ENCODE measurements at places on chromosomes 16 and 17.

DNA sequence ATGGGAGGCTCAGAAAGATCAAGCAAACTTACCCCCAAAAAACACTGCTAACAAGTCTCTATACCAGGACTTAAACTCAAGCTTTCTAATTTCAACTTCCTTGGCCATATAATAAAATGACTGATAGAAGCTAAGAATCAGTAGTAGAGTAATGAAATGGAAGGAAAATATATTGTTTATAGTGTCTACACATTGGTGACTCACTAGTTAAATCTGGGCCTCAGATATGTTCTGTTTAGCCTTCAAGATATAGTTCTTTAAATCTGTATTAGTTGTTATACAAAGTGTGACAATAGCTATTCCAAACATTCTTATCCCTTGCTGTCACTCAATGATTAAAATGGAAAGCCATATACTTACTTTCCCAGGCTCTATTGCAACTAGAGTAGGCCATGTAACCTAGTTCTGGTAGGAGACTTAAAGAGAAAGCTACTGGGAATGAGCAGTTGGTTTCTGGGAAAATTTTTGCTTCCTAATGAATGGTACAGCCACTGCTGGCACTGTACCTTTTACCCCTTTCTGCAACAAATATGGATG is 18.3 kb downstream of the SSH2 start:
- DNase-seq = no peak

GRCh38 chr17:79420318-79421243 is 190.3 kb downstream of the RBFOX3 start:
- peak; percentile 34 for DNase-seq

GRCh38 chr17:19357761-19358160 is 4.8 kb downstream of the B9D1 start:
- DNase-seq = no peak

- DNase-seq = no peak
These were observed 52.8 kb downstream of the DNAH9 start for GRCh38 chr17:11651089-11651488.

GRCh38 chr17:11565591-11565990 is 32.7 kb upstream of the DNAH9 start:
- DNase-seq = no peak

- no peak for DNase-seq
These were observed 19.0 kb downstream of the GPR179 start for GRCh38 chr17:38324772-38325171.

- DNase-seq = no peak
These were observed 68.8 kb downstream of the LYRM1 start for GRCh38 chr16:20969386-20969785.

DNA sequence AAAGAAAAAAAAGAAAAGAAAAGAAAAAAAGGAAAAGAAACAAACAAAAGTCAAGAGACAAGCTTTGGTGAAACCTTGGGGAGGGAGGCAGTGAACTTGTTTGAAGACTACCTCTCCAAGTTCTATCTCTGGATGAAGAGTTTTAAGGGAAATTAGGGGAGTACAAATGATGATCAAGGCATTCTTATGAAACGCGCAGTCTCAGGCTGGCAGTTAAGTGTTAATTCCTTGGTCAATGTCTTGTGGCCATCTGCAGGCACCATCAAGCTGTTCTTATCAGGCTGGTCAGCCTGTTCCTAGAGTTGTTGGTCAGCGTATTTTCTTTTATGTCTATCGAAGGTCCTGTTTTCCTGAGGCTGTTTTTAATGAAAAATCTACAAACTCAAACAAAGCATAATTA is 8.2 kb upstream of the DRG2 start:
- no peak for DNase-seq

DNA sequence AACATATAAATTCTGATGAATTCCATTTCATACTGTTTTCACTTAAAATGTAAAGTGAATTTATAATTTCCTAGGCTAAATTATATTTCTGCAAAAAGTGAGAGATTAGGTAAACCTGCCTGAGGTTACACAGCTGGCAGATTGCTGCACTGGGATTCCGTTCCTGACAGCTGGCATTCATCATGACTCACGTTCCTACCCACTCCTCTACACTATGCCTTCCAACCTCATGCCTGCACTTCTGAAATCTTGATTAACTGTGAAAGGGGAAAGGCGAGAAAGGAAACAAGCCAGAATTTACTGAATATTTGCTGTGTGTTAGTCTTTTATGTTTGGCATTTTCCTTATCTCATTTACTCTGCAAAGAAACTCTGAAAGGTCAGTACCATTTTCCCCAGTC is 73.3 kb upstream of the MON1B start:
- no peak for DNase-seq

DNA sequence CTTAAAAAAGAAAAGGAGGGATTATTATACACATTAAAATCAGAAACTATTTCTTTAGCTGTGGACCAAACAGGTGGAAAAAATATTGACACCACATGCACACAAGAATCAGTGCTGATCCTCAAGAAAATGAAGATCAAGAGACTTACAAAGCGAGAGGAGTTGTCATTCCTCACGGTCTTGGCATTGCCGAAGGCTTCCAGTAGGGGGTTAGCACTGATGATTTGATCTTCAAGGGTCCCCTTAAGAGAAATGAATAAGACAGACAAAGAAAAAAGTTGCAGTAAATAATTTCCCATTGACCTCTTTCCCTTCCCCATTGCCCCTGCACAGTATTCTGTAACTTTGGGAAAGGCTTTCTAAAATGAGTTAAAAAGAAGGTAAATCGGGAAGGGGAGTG is 6.0 kb downstream of the MYH4 start:
- DNase-seq = no peak

- DNase-seq = no peak
These were observed 5.9 kb downstream of the CLEC19A start for GRCh38 chr16:19291475-19291874.

DNA sequence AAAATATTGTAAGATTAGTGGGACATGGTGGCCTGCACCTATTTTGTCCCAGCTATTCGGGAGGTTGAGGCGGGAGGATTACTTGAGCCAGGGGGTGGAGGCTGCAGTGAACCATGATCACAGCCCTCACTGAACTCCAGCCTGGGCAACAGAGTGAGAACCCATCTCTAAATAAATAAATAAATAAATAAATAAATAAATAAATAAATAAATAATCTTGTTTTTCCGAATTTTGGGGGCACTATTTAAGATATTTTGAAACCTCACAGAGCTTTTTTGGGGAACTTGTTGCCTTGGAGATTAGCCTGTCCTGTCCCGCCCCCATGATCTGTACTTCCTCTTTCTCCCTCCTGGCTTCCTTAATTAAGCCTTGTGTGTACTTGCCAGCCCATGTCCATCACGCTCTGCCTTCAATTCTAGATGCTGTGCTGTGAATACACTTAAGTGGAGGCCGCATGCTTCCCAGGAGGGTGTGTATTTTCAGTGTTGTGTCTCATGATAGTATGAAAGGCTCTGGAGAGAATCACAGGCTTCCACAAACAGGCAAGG is 4.4 kb downstream of the LGALS9 start:
- no peak for DNase-seq

- DNase-seq = no peak
These were observed 84.1 kb downstream of the MYH11 start for GRCh38 chr16:15772579-15773293.

DNA sequence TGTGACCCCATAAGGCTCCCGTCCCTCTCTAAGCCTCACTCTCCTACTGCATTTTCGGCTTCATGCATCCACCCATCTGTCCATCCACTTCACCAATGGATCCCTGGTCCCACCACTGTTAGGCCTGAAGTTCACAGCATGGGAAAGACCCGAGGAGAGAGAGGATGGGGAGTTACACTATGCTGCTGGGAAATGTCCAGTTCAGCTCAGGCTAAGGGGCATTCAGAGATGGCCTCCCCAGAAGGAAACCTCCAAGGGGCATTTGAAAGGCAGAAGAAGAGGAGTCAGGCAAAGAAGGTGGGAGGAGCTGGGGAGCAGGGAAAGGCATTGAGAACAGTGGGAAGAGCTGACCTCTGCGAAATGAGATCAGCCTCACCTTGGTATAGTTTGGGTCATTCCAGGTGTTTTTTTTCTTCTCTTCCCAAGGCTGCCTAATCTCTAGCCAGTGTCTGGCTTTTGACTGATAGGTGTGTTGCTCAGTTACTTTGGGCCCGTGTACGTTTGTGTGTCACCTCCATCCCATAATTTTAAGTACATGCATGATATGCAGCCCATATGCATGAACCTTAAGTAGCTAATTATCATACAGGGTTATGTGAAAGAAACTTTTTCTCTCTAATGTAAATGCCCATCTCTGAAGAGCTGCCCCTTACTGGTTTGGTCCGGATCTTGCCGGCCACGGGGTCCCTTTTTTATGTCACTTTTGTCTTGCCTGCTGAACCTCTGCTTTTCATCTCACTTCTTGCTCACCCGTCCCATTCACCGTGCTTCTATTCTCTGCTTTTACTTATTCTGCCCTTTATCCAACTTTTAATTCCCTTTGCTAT is 11.6 kb upstream of the DRC7 start:
- no peak for DNase-seq

DNA sequence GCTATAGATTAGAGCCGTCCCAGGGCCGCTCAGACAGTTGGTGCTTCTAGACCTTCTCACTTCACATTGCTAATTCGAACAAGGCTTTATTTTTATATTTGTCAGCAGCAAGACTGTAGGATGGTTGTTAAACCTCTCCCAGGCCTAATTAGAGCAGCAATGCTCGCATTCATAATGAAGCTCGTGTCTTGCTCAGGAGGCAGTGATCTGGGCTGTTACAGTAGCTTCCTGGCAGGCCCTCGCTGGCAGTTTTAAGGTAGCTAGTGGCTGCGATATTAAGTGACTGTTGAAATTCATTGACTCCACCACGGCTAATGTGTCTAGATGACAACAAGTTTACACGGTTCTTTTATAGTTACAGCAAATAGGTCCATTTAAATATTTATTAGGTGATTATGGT is 23.2 kb upstream of the ANKFN1 start:
- no peak for DNase-seq

DNA sequence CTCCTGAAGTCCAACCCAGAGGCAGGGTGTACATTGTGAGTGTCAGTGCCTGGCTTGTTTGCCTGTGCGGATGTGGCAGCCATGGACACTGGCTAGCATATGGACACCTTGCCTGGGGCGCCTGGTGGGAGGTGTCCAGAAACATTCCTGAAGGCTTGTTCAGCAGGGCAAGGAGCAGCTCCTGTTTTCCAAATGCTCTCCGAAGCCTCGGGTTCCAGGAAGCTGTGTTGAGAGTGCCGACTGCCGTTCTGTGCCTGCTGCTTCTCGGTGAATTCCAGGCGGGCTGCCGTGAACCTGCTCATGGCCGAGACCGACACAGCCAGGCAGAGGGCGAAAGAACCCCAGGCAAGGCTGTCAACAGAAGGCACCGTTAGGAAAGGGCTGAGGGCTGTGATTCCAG is 10.9 kb upstream of the DHRS7C start:
- peak; percentile 90 for DNase-seq

DNA sequence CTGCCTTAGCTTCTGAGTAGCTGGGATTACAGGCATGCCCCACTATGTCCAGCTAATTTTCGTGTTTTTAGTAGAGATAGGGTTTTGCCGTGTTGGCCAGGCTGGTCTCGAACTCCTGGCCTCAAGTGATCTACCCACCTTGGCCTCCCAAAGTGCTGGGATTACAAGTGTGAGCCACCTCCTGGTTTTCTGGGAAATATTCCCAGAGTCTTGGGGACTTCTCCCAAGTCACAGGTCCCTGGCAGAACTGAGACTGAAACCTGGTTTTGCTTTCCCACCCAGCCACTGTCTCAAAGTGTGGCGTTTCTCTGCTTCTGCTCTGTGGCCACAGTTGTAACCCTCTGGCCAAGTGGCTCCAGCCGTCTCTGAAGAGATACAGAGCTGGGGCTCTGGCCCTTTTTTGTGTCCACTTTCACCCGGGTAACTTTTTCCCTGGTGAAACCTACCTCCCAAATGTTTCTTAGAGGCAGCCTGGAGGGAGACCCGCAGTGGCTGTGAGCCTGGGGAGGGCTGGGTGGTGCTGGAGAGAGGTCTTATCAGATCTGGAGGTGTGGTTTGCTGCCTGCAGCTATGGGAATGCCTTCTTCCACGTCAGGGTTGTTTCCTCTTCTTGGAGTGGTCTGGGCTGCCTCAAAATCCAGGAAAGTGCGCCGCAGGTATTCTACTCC is 5.1 kb downstream of the KSR1 start:
- DNase-seq = no peak

- DNase-seq = no peak
These were observed 119.5 kb downstream of the SALL1 start for GRCh38 chr16:51031598-51031997.

GRCh38 chr16:69514356-69514755 is 51.4 kb upstream of the NFAT5 start:
- peak; percentile 34 for DNase-seq

GRCh38 chr16:6956511-6956910 is 376.1 kb upstream of the RBFOX1 start:
- DNase-seq = no peak

DNA sequence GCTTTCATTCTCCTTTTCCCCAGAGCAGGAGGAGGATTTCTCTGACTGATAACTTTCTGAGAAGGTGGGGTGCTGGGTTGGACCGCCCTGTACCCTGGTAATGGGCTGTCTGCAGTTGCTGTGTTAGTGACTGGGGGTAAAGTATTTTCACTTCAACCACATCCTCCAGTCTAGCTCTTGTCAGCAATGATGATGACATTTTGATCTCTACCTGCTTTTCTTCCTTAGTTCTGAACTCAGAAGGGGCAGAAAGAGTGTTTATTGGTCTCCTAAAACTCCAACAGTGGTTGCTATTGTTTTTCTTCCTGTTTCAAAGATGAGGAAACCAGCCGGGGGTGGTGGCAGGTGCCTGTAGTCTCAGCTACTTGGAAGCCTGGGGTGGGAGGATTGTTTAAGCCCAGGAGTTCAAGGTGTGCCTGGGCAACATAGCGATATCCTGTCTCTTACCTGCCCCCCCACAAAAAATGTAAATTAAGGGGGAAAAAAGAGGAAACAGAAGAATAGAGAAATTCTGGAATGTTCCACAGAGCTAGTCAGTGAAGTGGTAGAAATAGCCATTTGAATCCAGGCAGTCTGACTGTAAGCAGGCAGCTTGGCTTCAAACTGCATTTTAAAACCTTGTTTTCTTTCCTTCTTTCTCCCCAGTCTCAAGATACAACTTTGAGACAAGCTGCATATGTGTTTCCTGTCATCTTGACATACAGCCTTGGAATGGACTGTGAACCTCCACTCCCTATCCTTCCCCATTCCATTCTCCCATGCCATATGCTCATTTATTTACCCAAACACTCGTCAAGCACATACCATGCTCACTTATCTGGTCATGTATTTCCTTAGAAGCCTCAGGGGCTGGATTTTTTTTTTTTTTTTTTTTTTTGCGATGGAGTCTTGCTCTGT is 3.3 kb upstream of the N4BP1 start:
- peak; percentile 81 for DNase-seq

- DNase-seq = peak; percentile 93
These were observed at the start of gene FOXL1 for GRCh38 chr16:86578061-86578599. FOXL1 (plus strand) TSS chr16:86578549; CDS start chr16:86578724, 175 bp downstream.

- peak; percentile 53 for DNase-seq
These were observed at the start of gene RIPOR1 for GRCh38 chr16:67528222-67528869. RIPOR1 (plus strand) TSS chr16:67528829; CDS start chr16:67538447, 9,618 bp downstream.

GRCh38 chr17:57810721-57811637 is 38.9 kb downstream of the MRPS23 start:
- DNase-seq = peak; percentile 60

All from EL (cell line).